ENCODE measurements at places on chromosomes 1 and 21.

- DNase-seq: no peak
Observed at GRCh38 chr1:51558375-51558924, 39.4 kb upstream of the EPS15 start.

DNA sequence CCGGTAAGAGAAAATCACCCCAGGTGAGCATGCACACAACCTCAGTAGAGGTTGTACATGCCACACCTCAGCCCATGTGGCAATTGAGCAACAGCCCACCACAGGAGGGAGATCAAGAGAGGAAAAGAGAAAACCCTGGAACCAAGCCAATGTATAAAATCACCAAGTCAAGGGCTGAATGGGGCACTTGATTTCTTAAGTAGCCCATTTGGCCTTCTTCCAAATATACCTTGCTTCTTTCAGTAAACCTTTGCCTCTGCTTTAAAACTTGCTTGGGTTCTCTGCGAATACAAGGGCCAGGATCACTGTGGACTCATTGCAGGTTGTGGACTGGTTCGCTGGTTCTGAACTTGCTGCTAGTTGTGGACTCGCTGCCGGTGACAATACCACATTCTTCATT lies 1814.0 kb downstream of the PLA2G4A start:
- no peak for DNase-seq

- DNase-seq: no peak
Observed at GRCh38 chr1:184061396-184062003, 10.0 kb downstream of the TSEN15 start.

- DNase-seq: no peak
Observed at GRCh38 chr1:115332813-115333608, 5.0 kb downstream of the NGF start.

DNA sequence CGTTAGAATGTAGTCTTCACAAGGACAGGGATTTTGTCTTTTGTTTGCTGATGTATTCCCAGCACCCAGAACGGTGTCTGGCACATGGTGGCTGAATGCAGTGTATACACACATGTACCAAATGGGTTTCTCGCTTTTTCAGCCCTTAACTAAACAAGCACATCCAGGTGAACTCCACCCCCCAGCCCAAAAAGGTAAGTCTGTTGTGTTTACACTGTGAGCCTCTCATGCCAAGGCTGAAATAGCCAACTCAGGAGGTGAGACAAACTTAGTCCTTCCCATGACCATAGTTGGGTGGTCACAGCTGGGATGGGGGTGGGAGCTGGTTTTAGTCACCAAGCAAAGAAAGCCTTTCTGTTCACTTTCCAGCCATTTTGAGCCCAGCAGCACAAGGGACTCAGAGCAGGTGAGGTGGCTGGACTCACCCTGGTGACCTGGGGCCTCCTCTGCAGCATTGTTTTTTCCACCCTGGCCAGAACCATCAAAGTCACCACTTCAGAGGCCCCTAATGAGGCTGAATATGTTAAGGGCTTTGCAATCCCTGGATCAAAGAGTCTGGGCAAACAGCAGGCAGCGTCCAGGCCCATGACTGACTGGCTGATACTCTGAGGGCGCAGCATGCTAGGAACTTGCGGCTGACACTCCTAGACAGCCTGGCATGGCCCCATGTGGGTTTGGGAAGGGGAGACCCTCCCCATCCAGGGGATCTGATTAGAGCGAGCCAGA lies 8.7 kb downstream of the TENT5B start:
- DNase-seq: no peak

- DNase-seq: no peak
Observed at GRCh38 chr1:206472024-206472423, 1.7 kb downstream of the IKBKE start.

GRCh38 chr1:47209725-47210325 lies 20.0 kb upstream of the PDZK1IP1 start:
- no peak for DNase-seq

DNA sequence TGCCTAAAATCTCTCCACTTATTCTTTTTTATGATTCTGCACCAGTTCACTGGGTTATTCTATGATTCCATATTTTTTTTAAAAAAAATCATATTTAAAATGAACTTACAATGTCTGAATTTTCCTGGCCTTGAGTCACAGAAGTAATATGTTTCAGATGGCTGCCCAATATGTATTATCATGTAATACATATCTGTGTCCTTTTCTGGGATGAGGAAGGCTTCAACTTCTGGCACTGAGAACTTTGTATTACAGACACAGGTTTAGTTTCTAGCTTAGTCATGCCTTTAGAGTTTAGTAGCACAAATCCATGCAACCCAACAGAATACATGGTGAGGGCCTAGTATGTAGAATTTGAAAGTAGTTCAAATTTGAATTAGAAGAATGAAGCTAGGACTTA lies 7.8 kb upstream of the HSD17B7 start:
- no peak for DNase-seq

- DNase-seq: no peak
Observed at GRCh38 chr1:207355060-207355459, 33.6 kb downstream of the CD55 start.

- no peak for DNase-seq
Observed at GRCh38 chr1:16434007-16434406, 3.2 kb downstream of the SPATA21 start.

DNA sequence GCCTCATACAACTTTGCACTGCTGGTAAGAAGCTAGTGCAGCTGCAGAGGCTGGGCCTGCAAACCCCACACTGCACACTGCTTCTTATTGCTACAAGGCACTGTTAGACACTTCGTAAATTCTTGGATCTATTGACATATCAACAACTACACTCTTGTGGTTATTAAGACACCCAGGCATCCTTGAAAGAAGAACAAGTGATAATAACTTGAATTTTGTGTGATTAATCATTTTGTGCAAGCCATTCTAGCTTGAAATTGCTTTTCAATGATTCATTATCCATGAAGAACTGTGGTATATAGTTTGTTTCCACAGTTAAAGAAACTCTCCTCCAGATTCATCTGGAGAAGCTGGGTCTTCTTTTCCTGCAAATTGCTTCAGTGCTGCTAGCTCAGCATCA lies 33.7 kb upstream of the IFI44L start:
- no peak for DNase-seq

- no peak for DNase-seq
Observed at GRCh38 chr1:209723756-209724693, 19.4 kb downstream of the HSD11B1 start.

GRCh38 chr1:97382206-97382605 lies 538.6 kb downstream of the DPYD start:
- DNase-seq: no peak

GRCh38 chr1:27403065-27403726 lies 10.8 kb downstream of the GPR3 start:
- DNase-seq: no peak

DNA sequence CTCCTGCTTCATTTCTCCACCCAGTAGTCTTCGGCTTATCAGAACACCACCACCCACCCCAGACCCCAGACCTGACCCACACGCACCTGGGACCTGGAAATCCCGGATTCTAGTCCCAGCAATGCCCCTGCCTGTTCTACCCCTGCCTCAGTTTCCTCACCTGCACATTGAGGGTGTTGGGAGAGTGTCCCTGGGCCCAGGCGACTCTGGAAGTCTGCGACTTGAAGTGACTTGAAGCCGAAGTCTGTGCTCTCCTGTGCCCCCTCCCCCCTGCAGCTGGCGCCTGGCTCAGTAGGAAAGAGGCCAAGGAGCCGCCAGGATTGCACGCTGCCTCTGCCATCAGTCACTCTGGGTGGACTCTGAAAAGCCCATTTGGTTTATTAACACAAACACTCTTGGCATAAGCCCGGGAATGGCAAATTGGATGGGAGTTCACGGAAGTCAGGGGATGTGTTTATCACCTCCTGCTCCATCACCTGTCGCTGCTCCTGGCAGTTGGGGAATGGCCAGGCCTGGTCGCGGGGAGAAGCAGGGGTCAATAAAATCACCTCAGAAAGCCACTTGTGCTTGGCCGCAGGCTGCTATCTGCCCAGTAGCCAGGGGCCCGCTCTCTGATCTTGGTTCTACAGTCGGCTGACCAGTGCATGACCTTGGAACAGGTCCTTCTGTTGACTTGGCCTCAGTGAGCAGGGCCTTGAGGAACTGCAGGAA lies 132.7 kb downstream of the ACTL8 start:
- no peak for DNase-seq

DNA sequence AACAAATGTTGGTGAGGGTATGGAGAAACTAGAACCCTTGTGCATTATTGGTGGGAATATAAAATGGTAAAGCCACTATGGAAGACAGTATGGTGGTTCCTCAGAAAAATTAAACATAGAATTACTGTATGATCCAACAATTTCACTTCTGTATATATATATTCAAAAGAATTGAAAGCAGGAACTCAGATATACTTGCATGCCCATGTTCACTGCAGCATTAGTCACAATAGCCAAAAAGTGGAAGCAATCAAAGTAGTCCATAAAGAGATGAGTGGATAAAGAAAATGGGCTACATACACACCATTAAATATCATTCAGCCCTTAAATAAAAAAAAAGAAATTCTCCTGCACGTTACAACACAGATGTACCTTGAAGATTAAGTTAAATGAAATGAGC lies 34.1 kb downstream of the ABL2 start:
- DNase-seq: no peak

DNA sequence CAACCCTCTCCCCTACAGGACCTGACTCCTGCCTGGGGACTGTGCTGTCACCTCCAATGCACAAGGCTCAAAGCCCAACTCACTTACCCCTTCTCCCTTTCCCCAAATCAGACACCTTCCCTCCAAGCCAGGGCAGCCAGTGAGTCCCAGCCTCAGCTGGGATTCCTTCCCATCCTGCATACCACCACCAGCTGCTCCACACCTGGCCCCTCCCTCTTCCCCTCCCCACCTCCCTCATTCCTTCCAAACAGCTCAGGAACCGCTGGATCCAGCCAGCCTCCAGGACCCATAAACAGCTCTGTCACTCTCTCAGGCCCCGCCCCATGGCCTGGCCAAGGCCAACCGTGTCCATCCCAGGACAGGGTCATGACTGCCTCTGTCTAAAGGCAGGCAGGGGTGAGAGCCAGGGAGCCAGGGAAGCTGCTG lies 41.4 kb downstream of the ACOT7 start:
- DNase-seq: no peak

DNA sequence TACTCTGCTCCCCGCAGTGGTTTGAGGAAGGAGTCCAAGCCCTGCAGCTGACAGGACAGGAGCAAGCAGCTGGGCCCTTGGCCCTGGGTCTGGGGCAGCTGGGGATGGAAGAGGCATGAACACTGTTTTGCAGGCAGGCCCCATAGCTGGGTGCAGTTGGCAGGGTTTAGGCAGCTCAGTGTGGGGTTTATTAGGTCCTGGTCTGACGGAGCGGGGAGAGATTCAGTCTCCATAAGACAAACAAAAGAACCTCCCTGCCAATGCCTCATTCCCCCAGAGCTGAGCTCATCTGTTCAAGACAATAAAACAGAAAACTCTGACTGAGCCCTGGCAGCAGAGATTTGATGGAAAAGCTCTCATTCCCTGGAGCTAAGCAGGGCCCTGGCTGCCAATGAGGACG lies 37.3 kb downstream of the OLFML2B start:
- no peak for DNase-seq

GRCh38 chr1:147622731-147623130 lies 47.6 kb downstream of the ACP6 start:
- no peak for DNase-seq

GRCh38 chr1:27968692-27969091 lies 8.9 kb downstream of the XKR8 start:
- no peak for DNase-seq

DNA sequence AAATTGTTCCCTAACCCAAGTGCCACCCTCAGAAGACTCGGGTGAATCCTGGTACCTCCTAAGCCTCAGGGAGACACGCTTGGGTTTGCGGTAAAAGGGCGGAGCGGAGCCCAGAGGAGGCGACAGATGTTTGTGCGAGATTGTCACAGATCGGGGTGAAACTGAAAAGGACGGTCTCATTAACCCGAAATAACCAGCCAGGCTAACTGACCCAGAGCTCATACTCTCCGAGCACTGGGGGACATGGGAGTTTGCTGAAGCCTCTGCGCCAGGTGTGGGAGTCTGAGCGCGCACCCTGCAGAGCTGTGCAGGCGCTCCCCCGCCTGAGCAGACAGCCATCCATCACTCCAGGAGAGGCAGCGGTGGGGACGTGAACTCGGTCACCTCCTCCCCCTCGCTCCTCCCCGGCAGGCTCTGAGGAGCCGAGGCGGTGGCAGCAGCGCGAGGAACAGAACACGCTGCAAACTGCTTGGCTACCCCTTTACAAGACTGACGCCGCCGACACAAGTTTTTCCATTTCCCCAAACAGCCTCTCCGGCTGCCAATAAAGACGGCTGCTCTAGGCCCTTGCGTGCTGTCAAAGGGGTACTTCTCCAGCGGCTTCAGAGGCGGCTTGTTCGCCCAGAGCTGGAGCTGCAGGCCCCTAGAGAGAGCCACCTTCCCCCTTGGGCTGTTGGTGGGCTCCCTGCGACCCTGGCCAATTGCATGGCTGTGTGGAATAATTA lies 43.5 kb downstream of the RRAGC start:
- DNase-seq: no peak

DNA sequence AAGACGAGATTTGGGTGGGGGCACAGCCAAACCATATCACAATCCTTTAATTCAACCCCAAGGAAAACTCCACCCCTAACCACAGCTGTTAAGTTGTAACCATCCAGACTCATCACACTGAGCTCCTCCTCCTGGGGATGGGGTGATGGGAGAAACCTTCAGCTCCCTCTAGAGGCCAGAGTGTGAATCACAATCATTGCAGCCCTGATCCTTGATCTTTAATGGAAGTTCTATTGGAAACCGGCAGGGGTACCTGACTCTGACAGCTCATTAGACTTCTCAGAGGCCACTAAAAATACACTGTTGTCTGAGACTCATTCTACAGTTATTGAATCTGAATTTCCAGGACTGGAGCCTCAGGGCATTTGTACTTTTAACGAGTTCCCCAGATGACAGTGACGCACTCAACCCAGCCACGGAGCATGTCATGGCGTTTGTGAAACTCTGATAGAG lies 127.2 kb downstream of the IGSF21 start:
- peak; percentile 73 for DNase-seq

- DNase-seq: no peak
Observed at GRCh38 chr1:78497201-78497600, 6.4 kb downstream of the PTGFR start.

DNA sequence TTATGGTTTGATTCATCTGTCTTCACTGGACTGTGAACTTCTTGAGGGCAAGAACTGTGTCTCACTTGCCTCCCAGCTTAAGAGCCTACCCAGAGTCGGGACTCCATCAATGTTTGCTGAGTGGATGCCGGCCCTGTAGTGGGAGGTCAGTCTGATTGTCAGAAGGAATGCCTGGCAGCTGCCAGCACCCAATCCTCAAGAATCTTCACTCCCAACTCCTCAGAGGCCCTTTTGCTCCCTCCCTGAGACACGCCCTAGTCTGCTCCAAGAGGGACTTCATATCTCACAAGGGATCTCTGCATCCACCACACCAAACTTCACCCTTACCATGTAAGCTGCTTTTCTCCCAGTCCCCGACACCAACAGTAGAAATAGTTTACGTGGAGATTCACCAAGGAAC lies 15.2 kb upstream of the KDM4A start:
- no peak for DNase-seq

GRCh38 chr1:218200979-218201378 lies 84.1 kb upstream of the RRP15 start:
- DNase-seq: no peak
